Activated T-cell treated with anti-CD3 and anti-CD28 coated beads, Interleukin-2, amount 50 U/mL, for 4 hours (primary cell): ENCODE measurements at places on chromosomes 7 and 10. TPM values are rescaled to one million over a fixed set of nuclear protein-coding genes. Genes with fewer than 3 reads are reported as not detected.

TRUB1 gene
- total RNA-seq, result 26.7 TPM

CACNA2D1 gene
- 0.03 TPM for total RNA-seq

PDZD8 gene
- 22.7 TPM for total RNA-seq

GSAP gene
- 1.6 TPM for total RNA-seq

TUBAL3 gene
- not detected for total RNA-seq

PNLIPRP1 gene
- total RNA-seq, result 1.0 TPM

CUBN gene
- total RNA-seq, result 0.25 TPM

BPGM gene
- 13.4 TPM for total RNA-seq

ZNF735 gene
- total RNA-seq, result not detected

SPDYE11 gene
- not detected for total RNA-seq

DNA sequence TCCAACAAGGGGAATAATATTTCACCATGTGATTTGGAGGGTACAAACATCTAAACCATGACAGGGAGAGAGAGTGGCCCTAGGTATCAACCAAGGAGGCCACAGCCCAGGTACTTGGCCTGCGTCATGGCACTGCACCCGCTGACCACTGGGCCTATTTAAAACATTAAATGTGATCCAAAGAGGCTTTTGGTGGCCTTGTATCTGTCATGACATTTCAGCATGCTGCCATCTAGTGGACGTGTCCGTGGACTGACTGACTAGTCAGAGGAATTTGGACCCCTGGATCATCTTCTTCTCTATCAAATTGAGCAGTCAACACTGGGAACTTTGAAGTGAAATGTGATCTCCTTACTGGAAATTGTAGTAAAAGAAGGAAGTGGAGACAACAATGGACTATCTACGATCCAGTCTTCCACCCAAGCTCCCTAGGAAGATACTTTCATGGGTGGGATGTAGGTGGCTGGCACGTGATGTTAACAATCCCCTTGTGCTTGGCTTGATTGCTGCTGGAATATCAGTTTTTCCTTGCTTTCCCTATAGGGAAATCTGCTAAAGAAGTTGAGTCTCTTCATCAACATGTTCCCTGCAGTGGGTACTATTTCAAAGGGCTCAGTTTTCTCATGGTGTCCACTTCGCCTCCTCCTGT, 24.6 kb upstream of the ITGA8 start:
- no peak for DNase-seq

DNA sequence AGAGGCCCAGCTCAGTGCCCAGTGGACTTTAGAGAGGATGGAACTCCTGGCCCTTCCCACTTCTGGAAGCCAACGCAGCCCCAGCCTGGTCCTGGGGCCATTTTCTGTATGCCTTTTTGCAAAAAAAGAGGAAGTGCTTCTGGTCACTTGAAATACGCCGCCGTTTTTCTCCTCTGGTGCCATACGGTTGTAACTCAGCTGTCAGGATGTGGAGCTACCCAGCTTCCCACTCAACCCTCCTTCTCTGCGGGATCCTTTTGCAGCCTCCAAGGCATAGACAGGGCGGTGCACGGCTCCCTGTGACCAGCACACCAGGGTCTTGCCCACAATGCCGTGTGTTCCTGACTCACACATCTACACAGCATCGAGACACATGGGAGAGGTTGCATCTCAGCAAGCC, 369.6 kb downstream of the TCERG1L start:
- DNase-seq, result no peak

- no peak for DNase-seq
Measured at GRCh38 chr7:27346531-27347275, 104.1 kb downstream of the EVX1 start.

- no peak for DNase-seq
Measured at GRCh38 chr10:99524050-99524666, 8.6 kb upstream of the NKX2-3 start.

GRCh38 chr10:132363921-132364593, 32.1 kb downstream of the LRRC27 start:
- DNase-seq, result no peak

- no peak for DNase-seq
Measured at GRCh38 chr10:124007773-124008145, 85.6 kb downstream of the CHST15 start.

DNA sequence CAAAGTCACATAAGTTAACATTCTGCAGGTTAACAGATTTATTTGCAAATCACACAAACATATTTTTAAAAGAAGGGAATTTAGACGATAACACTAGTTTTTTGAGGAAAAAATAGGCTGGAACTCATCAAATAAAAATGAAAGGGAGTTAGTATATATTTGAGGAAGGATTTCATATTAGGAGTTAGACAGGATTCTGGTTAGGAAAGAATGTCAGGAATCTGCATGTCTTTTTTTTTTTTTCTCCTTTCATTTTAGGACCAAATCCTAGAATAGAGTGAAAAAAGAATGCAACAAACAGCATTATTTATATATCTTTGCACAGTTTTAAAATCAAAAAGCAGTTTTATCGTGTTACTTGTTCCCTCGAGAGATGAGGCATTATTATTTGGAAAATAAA, 8.9 kb upstream of the TRDMT1 start:
- DNase-seq, result no peak

GRCh38 chr7:108165723-108166122, 35.6 kb upstream of the LAMB4 start:
- DNase-seq, result no peak

DNA sequence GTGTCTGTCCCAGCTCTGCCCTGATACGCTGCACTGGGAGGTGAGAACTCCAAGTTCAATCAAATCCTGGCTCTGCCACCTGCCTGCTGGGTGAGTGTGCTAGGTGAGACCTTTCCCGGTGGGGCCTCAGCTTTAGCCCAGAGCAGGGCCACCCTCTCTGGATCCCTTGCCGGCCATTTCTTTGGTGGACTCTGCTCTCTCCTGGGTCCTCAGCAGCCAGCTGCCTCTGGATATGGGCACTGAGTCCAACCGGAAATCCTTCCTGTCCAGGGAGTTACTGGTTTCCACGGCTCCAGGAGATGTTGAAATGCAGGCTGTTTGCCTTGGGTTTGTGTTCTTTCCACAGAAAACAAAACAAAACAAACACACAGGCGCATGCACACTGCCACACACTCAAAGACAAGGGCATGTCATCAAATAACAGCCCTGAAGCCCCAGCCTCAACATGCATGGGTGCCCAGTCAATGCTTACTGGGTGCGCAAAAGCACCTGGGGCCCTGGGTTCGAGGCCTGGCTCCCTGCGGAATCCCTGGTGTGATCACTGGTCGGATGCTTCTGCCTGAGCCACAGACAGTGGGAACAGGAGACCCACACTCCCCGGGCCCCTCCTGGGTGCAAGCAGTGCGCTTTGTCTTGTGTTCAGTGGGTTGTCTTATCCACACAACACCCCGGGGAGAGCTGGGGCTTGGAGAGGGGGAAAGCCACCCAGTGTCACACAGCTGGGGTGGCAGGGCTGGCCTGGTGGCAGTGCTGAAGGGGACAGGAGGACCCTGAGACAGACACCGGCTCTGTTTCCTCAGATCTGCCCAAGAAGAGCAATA, 33.1 kb downstream of the PPIF start:
- DNase-seq, result no peak

DNA sequence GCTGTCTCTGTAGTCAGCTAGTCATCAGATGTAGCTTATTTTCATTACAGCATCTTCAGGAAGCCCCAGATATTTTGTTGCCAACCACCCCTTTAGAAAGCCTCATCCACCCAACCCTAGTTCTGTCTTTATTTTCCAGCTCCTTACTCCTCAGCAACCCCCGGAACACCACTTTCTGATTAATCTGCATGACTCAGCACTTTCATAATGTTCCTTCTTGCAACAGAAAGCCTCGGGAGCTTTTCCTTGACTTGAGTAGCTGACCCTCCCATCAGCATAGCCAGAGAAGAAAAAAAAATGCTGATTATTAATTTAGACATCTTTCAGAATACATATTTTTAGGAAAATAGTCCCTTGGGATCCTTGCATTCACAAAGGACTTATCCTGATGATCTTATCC, 244.0 kb upstream of the CXCL12 start:
- DNase-seq, result no peak

GRCh38 chr10:124419635-124420034, 912 bp upstream of the OAT start:
- DNase-seq, result no peak

- no peak for DNase-seq
Measured at GRCh38 chr10:68305854-68306253, 26.0 kb upstream of the HNRNPH3 start.

DNA sequence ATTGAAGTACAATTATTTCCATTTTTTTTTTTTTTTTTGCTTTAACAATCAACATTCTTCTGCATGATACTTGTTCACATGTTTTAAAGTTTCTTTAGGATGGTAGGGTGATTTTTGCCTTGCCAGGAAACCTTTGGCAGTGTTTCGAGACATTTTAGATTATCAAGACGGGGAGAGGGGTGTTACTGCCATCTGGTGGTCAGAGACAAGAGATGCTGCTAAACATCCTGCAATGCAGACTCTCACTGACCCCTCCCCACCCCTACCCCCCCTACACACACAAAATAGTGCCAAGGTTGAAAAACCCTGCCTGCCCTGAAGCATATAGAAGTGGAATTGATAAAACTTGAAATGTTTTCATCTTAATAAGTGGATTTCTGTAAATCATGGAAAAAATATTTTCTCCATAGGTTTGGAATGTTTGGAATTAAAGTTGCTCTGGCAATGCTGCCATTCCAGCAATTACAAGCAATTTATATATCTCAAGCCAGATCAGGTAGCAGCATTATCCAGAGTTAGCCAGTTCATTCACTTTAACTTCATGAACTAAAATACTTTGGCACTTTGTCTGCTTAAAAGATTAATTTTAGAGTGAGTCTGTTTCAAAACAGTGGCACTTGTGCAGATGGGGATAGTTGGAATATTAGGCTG, 62.1 kb downstream of the SDHAF3 start:
- DNase-seq, result peak; percentile 17

DNA sequence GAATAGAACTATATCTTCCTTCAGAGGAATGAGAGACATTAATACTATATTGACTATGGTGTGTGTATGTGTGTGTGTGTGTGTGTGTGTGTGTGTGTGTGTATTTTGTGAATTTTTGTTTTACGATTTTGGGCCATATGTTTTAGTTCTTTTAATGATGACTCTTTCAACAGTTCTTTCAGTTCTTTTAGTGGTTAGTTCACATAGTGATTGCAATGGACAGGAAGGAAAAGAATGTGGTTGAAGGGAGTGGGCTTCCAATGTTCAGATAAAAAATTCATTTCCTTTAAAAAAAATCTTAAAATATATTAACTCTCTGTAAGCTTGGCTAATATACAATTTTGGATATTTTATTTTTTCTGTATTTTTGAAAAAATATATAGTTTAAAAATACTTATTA, 315.7 kb upstream of the DGKB start:
- no peak for DNase-seq

GRCh38 chr7:85275204-85275603, 88.3 kb upstream of the SEMA3D start:
- DNase-seq, result no peak

GRCh38 chr10:117488004-117488403, 54.5 kb upstream of the EMX2 start:
- DNase-seq, result no peak
